ENCODE measurements at places on chromosomes 3 and 15.

- DNase-seq, result no peak
Observed at GRCh38 chr15:92638291-92638708, 17.3 kb downstream of the FAM174B start.

DNA sequence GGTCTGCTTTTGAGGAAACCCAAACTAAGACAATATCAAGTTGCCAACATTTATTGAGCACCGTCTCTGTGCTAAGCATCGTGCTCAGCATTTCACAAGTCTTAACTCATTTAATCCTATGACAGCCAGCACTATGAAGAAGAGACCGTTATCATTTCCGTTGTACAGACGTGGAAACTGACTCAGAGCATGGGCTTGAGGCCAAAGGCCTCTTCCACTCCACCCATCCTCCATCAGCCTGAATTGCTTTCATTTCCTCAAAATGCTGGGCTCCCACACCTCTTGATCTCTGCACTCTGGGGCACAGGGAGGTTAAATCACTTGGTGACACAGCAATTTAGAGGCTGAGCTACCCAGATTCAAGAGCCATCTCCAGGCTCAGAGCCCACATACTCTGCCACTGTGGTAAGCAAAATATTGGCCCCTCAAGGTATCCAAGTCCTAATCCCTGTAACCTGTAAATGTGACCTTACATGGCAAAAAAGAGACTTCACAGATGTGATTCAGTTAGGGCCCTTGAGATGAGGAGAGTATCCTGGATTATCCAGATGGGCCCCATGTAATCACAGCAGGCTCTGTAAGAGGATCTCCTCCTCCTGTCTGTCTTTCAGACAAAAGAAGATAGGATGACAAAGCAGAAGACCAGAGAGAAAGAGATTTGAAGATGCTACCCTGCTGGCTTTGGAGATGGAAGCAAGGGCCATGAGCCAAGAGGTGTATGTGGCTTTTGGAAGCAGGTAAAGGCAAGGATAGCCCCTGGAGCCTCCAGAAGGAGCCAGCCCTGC, 24.3 kb upstream of the FLNB start:
- no peak for DNase-seq

- no peak for DNase-seq
Observed at GRCh38 chr3:177673112-177673914, 476.0 kb upstream of the TBL1XR1 start.

GRCh38 chr3:67113802-67114407, 115.8 kb downstream of the KBTBD8 start:
- peak; percentile 55 for DNase-seq

DNA sequence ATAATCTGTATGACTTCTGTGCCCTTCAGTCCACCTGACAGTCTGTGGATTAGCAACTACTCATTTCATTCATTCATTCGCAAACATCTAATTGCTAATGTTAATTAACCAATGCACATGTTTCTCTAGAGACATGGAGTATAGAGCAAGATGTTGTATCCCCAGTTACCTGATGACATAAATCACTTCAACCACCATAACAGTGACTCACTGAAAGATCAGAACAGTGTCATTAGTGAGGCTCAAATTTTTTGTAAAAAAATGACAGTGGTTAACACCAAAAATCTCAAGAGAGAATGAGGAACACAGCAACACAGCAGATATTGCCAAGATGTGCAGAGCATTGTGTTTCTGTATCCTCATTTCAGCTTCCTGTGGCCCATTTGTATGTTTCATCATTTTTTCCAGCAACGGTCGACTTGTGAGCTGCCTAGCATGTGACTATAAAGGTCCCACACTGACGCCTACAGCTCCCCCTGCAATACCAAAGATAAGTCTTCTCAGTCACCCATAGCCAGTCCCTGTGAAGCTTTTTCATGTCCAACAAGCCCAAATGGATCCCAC, 3.7 kb upstream of the PLD1 start:
- peak; percentile 22 for DNase-seq

GRCh38 chr3:2098398-2099027, at the start of gene CNTN4:
Gene CNTN4, plus strand, starts transcription at chr3:2098866.
- no peak for DNase-seq

GRCh38 chr15:51641490-51642130, 19.0 kb upstream of the DMXL2 start:
- DNase-seq, result no peak

DNA sequence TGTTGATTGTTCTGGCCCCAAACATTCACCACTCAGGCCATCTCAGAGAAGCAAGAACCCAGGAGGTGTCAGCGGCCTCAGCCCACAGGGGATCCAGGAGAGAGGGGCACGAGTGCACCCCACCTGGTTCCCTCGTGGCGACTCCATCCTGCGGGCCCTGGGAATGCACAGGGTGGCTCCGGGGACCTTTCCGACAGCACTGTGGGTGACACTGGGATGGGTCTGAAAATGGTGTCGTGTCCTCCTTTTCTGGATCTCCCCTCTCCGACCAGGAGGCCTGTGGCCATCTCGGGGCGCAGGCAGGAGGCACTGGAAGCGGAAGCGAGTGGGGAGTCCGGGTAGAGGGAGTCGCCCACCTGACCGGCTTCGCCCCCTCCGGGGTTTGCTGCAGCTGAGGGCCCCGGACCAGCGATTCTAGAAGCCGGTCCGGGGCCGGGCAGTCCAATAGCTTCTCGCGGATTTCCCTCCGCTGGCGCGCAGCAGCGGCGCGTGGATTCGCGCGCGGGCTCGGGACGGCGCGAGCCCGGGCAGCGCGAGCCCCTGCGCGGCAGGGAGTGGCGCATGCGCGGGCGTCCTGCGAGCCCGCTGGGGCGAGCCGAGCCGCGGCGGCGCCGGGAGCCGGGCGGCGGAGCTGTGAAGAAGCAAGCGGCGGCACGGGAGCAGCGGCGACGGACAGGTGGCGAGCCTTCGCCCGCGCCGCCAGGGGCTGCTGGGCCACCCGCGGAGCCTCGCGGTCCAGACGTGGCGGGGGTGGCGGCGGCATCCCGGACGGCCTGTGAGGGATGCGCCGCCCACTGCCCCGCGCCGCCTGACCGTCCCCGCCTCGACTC, at the start of gene DOCK3:
Gene DOCK3, plus strand, starts transcription at position 579 of the 830 bp plus-strand sequence. CDS start 337 bp downstream, outside the sequence.
- DNase-seq, result peak; percentile 61

- no peak for DNase-seq
Observed at GRCh38 chr3:106183762-106184391, 315.1 kb upstream of the CBLB start.

DNA sequence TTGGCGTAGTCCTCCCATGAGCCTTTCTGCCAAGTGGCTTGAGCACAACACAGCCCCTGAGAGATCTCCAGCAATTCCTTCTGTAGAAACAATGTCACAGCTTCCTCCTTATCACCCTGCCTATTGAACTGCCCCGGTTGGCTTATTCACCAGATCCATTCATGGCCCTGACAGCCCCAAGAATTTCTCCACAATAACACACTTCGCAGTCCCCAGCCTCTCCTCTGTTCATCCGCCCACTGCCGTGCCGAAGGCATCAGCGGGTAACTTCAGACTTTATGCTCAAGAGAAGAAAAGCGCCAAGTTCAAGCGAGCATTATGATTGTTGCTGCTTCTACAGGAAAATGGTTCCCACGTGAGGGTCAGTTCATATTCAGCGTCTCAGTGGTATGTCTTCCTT, 403.9 kb downstream of the VPS13C start:
- no peak for DNase-seq

DNA sequence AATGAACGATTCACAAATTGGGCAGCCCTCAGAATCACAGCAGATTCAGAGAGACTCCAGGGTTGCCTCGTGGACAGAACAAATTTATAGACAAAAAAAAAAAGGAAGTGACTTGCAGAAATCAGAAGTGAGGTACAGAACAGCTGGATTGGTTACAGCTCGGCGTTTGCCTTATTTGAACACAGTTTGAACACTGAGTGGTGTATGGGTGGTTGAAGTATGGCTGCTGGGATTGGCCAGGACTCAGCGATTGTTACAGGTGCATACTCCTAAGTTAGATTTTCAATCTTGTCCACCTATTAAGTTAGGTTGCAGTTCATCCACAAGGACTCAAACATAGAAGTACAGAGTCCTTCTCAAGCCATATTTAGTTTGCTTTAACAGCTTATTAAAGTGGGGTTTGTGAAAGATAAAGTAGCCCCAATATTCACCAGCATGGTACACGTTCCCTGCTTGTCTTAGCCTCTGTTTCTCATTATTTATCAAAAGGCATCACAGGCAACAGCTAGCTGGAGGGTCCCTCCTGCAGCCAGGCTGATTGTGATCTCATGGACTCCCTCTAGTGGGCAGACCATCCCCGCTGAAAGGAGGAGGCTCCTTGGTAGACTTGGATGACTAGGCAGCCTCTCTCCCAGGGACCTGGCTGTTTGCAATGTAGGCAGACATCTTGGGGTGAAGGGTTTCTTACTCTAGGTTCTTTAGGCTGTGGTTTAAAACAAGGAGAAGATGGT, 17.6 kb upstream of the ALDH1L1 start:
- no peak for DNase-seq

GRCh38 chr15:67746022-67746421, 79.3 kb upstream of the SKOR1 start:
- DNase-seq, result peak; percentile 7

DNA sequence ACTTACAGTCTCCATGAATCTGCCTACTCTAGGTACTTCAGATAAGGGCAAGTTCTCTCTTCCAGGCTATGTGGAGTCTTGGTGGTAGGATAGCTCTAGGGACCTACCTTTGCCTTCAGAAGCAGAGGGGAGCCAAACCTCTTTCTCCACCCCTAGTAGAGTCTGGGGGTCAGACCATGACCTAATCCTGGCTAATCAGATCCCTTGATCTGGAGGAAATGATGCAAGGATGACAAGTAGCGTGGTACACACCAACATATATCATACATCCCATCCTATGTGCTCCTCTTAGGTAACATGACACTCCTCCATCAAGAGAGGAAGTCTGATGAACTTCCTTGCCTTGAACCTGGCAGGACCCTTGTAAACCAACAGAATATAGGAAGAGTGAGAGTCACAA, 15.4 kb upstream of the PLA2G4F start:
- DNase-seq, result no peak

- DNase-seq, result no peak
Observed at GRCh38 chr3:57949785-57950615, 58.2 kb upstream of the FLNB start.

- no peak for DNase-seq
Observed at GRCh38 chr3:42061713-42062380, 29.3 kb upstream of the TRAK1 start.

GRCh38 chr3:170414202-170414663, 4.4 kb upstream of the CLDN11 start:
- DNase-seq, result no peak

GRCh38 chr15:87753539-87753938, 503.0 kb downstream of the NTRK3 start:
- DNase-seq, result no peak

- no peak for DNase-seq
Observed at GRCh38 chr15:28269097-28269496, 52.9 kb downstream of the HERC2 start.

DNA sequence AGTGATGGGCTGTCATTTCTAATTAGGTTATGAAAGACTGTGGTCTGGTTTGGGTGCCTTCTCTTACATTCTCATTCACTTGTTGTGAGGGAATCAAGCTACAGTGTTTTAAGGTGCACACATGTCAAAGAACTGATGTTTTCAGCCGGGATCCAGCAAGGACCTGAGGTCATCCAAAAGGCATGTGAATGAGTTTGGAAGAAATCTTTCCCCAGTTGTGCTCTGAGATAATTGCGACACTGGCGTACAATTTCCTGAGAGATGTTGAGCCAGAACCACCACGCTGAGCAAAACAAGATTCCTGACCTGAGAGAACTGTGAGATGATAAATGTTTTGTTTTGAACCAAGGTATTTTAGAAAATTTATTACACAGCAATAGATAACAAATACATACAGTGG, 295.3 kb upstream of the SLITRK3 start:
- no peak for DNase-seq

DNA sequence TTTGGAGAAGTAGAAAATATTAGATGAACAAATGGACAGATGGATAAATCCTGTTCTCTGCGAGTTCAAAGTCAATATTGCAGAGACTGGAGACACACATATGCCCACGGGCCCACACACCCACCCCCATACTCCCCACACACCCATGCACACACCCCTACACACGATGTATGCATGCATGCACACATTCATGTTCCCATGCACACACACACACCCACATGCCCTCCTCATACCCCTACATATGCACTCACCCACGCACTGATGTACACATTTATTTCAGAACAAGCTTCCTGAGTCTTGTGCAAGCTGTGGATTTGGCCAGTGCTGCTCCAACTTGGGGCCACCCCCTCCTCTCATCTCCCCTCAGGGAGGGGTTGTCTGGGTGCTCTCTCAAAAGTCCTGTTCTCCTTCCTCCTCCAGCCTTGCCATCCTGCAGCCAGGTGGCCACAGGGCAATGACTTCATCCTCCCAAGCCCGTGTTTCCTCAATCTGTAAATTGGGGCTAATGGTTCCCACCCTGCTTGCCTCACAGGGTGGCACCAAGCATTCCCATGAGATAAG, 16.4 kb downstream of the MAPKAPK3 start:
- no peak for DNase-seq

DNA sequence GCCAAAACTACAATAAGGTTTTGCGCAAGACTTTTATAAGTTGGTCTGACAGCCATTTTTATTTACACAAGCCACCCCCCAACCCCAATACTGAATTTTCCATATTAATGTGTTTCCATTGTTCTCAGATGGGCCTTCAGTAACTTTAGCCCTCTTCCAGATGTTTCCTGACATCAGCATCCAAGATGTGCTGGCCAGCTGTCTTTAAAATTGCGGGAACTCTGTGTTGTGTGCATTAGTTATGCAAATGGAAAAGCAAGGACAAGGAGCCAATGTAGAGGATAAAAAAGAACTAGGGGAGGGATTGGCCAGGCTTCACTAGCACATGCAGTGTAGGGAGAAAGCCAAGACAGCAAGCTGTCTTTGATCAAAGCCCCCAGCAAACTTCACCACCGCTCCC, 45.4 kb downstream of the COMMD2 start:
- no peak for DNase-seq

GRCh38 chr3:49799105-49799504, 568 bp downstream of the CDHR4 start:
- no peak for DNase-seq

GRCh38 chr3:146382386-146382785, 87.0 kb downstream of the PLSCR2 start:
- DNase-seq, result no peak

- no peak for DNase-seq
Observed at GRCh38 chr3:137116619-137117018, 158.8 kb downstream of the IL20RB start.

Data from natural killer cell (primary cell).